ENCODE measurements at places on chromosomes 2 and 18.

DNA sequence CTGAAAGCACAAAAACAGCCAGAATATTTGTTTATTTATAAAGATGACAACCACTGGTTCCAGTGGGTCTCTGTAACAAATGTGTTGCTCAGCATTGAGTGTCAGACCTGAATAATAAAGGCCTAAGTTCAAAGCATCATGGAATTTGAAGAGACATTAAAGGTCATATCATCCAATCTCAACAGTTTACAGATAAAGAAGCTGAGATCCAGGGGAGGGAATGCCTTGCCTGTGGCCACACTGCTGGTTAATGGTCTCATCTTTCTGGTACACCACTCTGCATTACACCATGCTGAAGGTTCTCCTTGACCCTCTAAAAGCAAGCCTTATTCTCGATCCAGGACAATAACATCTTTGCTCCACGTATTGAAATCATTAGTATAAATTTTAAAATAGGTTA lies 446.5 kb upstream of the ACVR2A start:
- no peak for DNase-seq

GRCh38 chr2:71882949-71883472 lies 264.7 kb downstream of the CYP26B1 start:
- no peak for DNase-seq

GRCh38 chr2:85436836-85437487 lies 18.4 kb downstream of the SH2D6 start:
- no peak for DNase-seq

- no peak for DNase-seq
These were observed 7.2 kb downstream of the RAB11FIP5 start for GRCh38 chr2:73105511-73105971.

DNA sequence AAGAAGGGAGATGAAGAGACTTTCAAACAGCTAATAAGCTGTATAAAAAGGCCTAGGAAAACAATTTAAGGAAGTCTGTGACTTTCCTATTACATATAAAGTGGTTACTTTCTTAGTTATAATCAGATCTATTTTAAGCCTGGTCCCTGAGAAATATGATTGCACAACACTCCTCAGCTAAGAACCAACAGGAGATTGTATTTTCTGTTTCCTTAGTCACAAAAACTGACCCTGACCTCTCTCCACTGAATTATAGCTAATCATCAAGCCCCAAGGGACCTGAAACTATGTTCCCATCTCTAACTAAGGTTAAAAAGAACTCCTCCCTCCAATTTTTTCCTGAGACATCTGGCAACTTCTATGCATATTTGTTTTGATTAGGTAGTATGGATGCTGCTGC lies 106.9 kb downstream of the ROCK1 start:
- DNase-seq: no peak

DNA sequence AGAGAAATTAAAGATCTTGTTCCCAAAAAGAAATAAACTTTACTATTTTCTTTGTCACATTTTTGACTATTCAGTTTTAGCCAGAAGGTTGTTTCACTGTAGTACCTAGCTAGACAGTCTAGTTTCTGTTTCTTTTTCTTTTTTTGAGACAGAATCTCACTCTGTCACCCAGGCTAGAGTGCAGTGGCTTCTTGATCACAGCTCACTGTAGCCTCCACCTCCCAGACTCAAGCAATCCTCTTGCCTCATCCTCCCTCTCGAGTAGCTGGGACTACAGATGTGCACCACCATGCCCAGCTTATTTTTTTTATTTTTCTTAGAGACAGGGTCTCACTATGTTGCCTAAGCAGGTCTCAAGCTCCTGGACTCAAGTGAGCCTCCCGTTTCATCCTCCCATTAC lies 2.2 kb downstream of the RBM45 start:
- DNase-seq: no peak

- no peak for DNase-seq
These were observed 635.4 kb downstream of the EPHA4 start for GRCh38 chr2:220936641-220937197.

DNA sequence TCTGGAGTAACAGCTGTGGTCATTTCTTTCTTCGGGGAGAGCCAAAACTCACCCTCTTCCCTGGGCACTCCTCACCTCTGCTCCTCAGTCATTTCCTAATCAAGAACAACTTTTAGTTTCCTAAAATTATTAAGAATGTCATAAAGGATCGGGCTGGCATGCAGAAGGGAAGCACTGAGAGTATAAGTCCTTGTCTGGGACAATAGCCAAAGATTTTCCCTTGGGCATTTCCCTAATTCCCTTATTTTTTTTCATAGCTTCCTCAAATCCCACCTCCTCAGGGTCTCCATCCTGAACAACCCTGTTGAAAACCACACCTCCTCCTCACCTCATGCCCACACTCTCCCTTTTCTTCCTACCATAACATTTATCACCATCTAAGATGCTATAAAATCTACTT lies 115.0 kb downstream of the MREG start:
- DNase-seq: no peak

- DNase-seq: no peak
These were observed 278.7 kb downstream of the FSIP2 start for GRCh38 chr2:186017278-186017677.

DNA sequence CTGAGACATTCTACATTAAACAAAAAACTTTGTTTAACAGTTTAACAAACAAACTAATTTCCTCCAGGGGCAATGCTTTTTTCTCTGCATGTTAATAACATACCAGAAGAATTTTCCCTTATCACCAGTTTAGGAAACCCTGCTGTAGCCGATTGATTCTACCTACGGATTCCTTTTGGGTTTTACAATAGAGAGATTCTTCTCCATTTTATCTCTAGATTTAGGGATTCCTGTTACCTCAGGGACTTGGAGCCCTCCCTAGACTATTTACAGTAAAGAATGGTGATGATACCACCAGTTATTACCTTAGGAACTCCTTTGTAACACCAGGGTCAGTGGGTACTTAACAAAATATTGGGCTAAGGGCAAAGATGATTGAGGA lies 5.3 kb upstream of the ERICH2 start:
- DNase-seq: no peak

- DNase-seq: no peak
These were observed 154.9 kb downstream of the NDUFA10 start for GRCh38 chr2:239870276-239870675.

All from stimulated activated CD4-positive, alpha-beta T cell treated with anti-CD3 and anti-CD28 coated beads, Interleukin-12 subunit alpha, Interleukin-12 subunit beta, amount 100 ng/mL, for 24 hours (primary cell).